ENCODE measurements at places on chromosomes 12 and 14.
A peak's percentile ranks its signal among the peaks of the same experiment; 100 is the strongest.

GRCh38 chr14:61616524-61617185 is 78.7 kb upstream of the HIF1A start:
- no peak for DNase-seq

DNA sequence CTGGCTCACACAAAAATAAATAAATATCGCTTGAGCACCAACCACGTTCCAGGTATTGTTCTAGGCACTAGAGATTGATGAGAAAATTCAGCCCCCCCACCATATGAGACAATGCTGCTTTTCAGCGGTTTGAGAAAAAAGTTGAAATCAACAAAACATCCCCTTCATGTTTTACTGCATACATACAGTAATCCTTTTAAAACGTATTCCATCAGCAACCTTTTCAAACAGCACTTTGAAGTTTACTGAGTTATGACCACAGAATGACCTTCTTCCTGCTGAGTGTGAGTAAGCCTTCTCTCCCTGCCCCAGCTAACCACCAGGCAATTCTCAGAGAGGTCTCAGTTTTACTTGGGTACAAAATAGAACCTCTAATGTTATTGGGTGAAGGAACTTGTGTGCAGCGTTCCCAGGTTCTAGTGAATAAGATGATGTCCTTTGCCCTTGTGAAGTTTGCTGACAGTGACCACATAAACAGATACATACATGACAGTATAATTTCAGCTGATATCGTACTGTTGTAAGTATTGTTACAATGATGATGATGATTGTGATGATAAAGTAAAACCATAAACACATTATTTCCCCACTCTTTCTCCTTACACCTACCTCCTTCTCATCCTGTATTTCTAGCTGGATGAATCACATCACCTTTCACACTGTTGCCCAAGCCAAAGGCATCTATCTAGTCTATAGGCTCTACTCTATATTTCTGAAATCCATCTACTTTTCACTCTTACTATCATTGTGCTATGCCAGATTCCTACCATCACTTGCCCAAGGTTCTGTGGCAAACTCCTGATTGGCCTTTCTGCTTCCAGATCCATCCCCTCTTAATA is 124.4 kb upstream of the KRR1 start:
- DNase-seq, result peak; percentile 74

- DNase-seq, result no peak
Measured at GRCh38 chr12:1836854-1837421, 16.6 kb downstream of the LRTM2 start.

GRCh38 chr12:3772380-3772779 is 19.5 kb upstream of the CRACR2A start:
- DNase-seq, result no peak

DNA sequence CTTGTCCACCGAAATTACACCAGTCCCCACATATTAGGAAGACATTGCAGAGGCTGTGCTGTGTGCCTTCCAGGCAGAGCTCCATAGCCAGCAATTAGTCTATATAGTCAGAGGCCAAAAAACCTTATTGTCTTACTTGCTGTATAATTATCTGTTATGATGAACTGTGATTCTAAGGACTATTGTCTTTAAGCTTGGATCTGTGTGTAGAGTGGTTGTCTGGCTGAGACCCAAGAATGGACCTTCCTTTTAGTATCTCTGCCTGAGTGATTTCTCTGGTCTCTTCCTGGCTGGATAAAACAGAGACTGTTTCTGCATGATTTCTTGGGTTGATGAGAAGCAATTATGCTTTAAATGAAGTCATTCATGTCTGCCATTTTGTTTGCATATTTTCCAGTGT is 465.3 kb downstream of the PRKD1 start:
- no peak for DNase-seq

DNA sequence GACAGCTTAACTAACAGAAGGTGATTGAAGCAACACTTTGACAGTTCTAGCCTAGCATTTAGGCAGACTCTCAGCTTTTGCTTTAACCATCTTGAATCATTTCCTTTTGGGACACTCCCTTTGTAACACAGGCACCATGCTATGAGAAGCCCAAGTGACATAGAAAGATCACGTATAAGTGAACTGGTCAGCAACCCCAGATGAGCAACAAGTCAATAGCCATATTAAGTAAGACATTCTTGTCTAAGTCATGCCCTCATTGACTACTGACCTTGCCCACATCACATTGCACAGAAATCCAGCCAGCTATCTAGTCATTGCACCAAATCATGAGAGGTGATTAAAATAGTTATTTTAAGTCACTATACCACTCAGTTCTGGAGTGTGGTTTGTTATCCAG is 476.8 kb downstream of the TRHDE start:
- no peak for DNase-seq

DNA sequence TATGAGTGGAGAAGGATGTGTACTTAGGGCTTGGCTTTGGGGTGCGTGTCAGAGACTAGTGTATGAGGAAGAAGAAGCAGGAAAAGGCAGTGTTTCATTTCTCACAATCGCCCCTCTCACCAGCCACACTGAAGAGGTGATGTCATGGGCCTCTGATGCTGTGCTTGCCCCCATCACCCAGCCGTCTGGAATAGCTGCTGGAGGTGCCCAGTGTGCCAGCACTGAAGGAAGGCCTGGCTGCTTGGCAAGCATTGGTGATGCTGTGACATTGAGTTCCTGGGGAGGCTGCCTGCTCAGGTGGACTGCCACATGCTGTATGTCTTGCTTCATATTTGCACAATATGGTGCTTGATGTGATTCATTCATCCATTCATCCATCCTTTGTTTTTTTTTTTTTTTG is 56.2 kb downstream of the CRADD start:
- no peak for DNase-seq

- DNase-seq, result no peak
Measured at GRCh38 chr12:98669751-98670150, 24.7 kb downstream of the APAF1 start.

- no peak for DNase-seq
Measured at GRCh38 chr12:14244876-14245669, 120.4 kb upstream of the ATF7IP start.

GRCh38 chr12:107461222-107461975 is 224.2 kb upstream of the PWP1 start:
- no peak for DNase-seq

- no peak for DNase-seq
Measured at GRCh38 chr14:93663317-93663716, 125.0 kb downstream of the PRIMA1 start.

- no peak for DNase-seq
Measured at GRCh38 chr12:95634622-95635621, 83.6 kb upstream of the USP44 start.

GRCh38 chr12:23867794-23868193 is 81.7 kb downstream of the SOX5 start:
- DNase-seq, result no peak

GRCh38 chr12:89883630-89884389 is 175.2 kb upstream of the ATP2B1 start:
- DNase-seq, result no peak
